ENCODE measurements at places on chromosomes 16 and 17.

DNA sequence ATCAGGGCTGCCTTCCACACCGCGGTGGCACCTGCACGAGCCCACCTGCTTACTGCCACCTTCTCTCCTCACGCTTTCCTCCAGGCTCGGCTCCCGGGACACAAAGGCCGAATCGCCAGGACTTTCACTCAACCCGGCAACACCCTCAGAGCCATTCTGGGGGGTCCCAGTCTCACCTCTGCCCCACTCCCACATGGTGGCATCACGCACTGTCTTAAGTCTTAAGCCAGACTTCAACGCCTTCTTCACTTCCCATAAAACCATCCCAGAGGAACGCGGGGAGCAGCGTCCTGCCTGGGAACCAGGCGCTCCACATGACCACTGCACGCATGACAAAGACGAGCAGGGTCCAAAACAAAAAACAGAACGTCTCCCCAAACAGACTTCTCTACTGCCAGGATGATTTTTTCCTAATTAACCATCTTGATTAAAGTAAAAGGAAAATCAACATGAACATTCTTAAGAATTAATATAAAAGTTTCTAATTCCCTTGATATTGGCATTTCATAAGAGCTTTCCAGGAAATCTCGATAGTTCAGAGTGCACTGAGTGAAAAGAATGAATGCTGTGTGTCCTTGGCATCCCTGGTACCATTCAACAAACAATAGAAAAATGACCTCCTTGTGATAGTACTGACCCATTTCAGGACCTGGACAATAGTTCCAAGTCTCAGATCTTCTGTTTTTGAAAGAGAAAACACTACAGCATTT is 2.6 kb downstream of the CANT1 start:
- no peak for DNase-seq

GRCh38 chr16:17329391-17329790 is 141.4 kb downstream of the XYLT1 start:
- no peak for DNase-seq

DNA sequence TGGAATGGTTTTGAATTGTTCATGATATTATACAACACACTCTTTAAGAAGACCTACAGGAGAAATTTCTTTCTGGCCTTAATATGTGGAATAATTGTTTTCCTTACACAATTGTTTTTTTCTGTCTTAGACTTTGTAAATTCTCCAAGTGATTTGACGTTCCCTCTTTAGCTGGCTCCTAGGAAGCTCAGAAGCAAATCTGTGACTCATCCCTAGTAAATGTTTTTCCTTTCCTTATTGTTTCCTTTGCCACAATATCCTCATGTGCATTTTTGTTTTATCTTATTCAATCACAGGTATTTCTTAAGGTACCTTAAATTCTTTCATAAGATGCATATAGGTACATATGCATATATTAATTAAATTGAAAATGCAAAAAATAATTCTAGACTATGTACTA is 13.5 kb downstream of the KIAA0753 start:
- no peak for DNase-seq

GRCh38 chr16:5549802-5550201 is 452.2 kb upstream of the EEF2KMT start:
- no peak for DNase-seq

- DNase-seq: peak; percentile 12
These were observed 51.7 kb downstream of the GAN start for GRCh38 chr16:81366316-81366932.

DNA sequence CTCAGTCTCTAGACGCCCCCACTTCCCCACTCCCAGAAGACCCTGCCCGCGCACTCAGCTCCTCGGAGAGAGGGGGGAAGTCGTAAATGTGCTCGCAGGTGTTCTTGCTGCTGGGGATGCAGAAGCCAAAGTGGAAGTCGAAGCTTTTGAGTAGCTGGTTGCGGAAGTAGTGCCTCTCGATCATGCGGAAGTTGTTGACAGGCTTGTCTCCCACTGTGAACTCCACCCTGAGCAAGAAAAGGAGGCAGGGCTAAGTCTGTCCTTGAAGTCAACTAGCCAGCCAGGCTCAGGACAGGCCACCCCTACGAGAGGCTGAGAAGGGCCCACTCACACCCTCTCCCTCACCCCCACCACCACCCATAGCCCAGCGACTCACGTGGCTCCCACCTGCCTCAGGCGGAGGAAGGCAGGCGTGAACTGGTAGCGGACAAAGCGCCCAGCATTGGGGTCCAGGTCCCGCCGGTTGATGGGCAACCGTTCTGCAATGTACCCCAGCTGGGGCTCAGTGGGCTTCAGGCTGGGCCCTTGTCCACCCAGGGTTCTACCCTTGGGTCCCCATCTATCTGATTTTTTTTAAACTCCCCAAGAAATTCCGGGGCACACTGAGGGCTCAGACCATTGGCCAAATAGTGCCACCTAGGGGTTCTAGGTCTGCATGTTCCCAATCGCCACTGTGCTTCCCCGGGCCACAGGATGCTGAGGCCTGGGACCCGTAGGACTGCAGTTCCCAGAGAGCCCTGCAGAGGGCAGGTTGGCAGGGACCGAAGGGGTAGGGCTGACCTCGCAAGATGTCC is 4.6 kb downstream of the UNC119 start:
- no peak for DNase-seq

GRCh38 chr17:2222301-2222700 is 81.3 kb downstream of the SMG6 start:
- DNase-seq: no peak

DNA sequence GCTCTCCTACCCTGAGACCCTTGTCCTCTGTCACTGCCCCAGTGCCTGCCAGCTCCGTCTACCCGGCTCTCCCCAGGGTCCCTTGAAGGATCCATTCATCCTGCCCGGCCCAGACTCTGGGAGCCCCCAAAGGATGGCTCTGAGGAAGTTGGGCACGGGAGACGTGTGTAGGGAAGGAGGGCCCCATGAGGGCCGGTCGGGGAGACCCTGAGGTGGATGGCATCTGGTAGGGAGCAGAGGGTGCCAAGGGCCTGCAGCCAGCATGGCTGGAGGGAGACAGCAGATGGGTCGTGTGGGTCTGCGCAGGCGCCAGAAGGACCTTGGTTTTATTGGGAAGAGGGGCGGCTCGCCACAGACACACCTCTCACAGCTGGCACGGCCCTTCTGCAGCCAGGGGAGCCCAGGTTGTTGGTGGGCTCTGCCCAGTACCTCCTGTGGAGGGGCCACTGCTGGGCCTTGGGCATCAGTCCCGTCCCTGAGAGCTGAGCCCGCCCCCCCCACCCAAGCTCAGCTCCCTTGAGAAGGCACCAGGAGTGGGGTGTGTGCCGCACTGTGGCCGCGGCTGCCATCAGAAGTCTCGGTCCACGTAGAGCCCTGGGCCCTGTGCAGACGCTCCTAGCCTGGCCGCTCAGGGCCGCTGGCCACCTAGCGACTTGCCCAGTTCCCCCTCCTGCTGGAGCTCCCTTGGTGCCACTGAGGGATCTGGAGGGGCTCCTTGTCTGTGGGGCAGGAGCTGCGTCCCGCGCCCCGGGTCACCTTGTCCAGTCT is 16.0 kb downstream of the KCTD5 start:
- no peak for DNase-seq

GRCh38 chr16:78505544-78506366 is 406.3 kb downstream of the WWOX start:
- no peak for DNase-seq

DNA sequence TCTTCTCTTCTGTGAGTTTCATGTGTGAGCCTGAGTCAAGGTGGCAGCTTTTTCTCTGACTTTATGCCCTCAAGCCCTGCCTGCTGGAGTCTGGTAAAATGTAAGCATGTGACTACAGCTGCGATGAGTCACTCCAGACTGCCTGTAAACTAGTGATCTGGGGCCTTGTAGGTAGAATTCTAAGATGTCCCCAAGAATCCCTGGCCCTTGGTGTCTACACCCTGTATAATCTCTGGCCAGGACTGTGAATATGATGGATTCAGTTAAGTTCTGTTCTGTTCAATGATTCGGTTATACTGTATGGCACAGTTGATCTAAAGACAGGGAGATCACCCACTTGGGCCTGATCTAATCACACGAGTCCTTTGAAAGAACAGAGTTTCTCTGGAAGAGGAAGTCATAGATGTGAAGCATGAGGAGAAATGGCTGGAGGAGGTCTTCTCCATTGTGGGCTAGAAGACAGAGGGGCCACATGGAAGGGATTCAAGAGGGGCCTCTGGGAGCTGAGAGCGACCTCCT is 29.8 kb downstream of the PRSS54 start:
- DNase-seq: no peak

- no peak for DNase-seq
These were observed 18.1 kb downstream of the TMC7 start for GRCh38 chr16:19001788-19002187.

- no peak for DNase-seq
These were observed 3.6 kb downstream of the FAM117A start for GRCh38 chr17:49760296-49760695.

DNA sequence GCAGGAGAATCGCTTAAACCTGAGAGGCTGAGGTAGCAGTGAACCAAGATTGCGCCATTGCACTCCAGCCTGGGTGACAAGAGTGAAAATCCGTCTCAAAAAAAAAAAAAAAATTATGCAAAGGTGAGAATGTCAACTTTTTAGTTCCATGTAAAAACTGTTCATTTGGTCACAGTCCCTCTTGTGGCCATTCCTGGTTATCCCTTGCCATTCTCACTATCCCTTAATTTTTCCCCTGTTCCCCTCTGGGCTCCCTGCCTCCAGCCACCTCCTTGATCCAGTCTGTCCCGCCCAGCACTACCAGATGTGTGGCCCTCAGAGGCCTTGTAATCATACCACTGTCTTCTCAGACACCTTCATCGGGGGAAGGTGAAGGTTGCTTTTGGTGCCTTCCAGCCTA is 23.4 kb downstream of the DCAF7 start:
- DNase-seq: no peak

DNA sequence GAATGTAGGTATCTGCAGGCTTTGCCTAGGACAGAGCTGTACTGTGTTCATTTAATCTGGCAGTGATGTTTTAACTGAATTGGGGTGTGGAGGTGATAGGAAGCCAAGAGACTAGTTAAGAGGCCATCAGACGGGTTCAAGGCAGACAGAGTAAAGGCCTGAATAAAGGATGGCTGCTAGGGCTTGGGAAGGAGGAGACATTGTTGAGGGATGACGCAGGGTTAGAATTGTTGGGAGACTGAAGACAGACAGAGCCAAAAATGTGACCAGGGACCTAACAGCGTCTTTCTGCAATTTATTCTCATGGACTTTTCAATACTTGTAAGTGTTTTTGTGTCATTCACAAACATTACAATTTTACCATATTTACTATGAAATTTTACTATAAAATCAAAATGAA is 48.6 kb upstream of the MYH10 start:
- no peak for DNase-seq

- DNase-seq: no peak
These were observed 556.1 kb downstream of the WWOX start for GRCh38 chr16:78655331-78656113.

DNA sequence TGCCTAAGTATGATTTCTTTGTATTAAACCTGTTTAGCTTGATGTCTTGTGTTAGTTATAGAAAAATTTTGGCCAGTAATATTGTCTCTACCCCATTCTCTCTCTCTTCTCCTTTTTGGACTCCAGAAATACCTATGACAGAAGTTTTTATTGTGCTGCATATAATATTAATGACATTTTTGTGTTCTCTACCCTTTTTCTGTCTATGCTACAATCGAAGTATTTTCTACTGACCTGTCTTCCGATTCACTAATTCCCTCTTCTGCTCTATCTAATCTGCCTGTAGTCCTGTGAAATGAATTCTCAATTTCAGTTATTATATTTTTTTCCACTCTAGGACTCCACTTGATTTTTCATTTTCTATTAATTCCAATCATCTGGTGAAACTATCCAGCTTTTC is 26.0 kb upstream of the TMEM92 start:
- no peak for DNase-seq

DNA sequence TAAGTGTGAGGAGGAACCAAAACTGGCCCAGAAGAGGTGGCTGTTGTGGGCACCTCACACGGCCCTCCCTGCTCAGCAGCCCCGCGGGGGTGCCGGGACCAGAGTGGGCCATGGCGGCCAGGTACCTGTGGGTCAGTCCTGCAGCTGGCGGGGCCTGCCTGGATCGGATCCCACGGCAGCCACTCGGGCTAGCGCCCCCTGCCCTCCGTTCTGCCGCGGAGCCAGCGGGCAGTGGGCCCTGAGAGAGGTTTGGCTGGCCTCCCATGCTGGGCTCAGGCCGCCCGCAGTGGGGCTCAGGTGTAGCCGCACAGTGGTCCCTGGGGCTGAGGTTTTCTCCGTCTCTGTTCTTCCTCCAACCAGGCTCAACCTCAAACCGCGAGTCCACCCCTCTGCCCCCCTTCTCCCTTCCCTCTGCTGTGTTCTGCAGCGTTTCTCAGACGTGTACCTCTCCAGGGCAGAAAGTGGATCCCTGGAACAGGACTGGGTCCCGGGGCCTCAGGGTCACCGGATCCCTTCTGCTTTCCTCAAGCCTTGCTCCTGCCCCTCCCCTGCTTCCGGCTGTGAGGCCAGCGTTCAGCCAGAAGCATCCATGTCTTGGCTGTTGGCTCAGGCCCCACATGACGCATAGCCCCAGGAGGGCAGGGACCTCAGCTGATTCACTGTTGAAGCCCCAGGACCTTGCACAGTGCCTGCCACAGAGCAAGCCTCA is 28.6 kb upstream of the ITGA3 start:
- DNase-seq: no peak

DNA sequence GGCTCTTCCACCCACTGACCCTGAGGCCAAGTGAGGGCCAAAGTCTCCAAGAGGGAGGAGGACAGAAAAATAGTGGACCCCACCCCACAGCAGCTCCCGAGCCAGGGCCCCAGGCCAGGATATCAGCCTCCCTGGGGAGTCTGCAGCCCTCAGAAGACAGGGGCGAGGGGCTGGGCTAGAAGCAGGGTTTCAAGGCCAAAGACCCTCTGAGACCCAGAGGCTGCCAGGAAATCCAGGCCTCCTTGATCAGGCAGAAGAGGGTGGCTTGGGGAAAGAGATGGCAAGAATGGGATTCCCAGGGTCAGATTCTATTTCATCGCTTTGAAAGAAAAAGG is 156.1 kb downstream of the ZNF423 start:
- DNase-seq: no peak

GRCh38 chr16:28042811-28043210 is 20.7 kb downstream of the GSG1L start:
- DNase-seq: no peak

GRCh38 chr16:30534368-30535105 is at the start of gene ZNF747:
Gene ZNF747 (minus strand): TSS chr16:30534858. CDS start chr16:30534679, 179 bp downstream.
- DNase-seq: peak; percentile 51

- DNase-seq: no peak
These were observed 339.8 kb upstream of the TNRC6C start for GRCh38 chr17:77618731-77619130.

DNA sequence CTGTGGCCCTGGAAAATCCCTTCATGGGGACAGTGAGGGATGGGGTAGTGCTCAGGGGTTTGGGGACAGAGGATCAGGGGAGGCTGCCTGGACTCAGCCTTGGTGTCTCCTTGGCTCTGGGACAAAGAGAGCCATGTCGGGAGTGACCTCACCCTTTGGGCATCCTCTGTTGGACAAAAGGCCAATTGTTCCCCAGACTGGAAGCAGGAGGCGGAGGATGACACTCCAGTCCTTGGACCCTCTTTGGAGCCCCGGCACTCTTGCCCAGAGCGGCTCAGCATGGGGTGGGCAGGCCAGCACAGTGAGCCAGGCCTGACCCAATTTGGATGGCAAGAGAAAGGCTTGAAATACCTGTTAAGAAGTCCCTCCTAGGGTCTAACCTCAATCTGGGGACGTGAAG is 39.4 kb upstream of the PHB1 start:
- no peak for DNase-seq

- DNase-seq: no peak
These were observed 475.9 kb downstream of the GRIN2A start for GRCh38 chr16:9706217-9706836.

Data from NCI-H1417 treated with DMSO at 0.1 percent for 48 hours (cell line).